Amniotic epithelial cell (primary cell): ENCODE measurements at places on chromosomes 12 and 14.

GRCh38 chr14:90489306-90489705, 92.5 kb downstream of the CALM1 start:
- no peak for DNase-seq

DNA sequence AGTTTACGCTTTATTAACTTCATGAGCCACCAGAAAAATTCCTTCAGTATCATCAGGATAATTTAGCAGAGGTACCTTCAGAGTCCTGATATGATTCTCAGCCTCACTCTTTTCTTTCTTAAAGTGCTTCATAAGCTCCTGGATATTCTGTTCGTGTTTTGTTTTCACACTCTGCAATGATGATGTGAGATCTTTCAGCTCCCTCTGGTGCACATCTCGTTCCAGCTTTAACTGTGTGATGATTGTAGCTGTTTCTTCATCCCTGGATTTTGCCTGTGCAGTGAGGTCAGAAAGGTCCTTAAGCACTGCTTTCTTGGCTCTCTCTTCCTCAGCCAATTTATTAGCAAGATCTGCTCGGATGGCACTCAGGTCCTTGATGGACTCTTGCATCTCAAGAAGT, 156.7 kb downstream of the CEP128 start:
- DNase-seq, result peak; percentile 65

DNA sequence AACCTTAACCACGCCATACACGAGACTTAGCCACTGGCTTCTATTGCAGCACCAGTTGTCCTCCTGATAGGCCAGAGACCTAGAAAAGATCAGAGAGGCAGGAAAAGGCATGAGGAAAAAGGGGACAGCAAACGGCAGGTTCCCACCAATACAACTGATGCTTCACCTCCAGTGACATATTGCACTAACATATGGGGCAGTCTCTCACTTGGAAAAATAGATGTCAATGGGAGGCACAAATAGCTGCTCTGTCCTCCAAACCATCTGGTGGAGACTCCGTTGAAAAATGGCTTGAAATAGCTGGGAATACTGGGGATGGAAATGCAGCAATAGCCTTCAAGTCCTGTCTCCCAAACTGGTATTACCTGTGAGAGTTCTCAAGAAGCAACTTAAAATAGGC, 20.3 kb downstream of the SLC8A3 start:
- no peak for DNase-seq

DNA sequence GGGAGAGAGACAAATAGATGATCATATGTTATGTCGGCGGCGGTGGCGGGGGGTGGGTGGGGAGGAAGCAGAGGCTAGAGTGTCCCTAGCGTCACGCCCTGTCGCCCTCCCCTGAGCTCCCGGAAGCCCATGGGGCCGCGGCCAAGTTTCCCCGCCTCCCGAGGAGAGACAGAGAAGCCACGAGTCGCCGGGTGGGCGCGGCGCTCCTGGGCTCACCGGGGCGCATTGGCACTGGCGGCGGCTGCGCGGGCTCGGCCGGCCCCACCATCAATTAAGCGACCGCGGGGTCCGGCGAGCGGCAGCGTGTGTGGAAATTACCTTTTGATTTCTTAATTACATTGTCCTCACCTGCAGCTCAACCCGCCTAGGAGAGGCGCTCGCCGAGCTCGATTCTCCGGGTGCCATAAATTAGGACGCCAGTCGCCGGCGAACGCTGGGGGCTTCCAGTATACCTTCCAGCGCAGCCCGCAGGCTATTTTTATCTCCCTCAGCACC, 119.9 kb upstream of the LHX5 start:
- no peak for DNase-seq

DNA sequence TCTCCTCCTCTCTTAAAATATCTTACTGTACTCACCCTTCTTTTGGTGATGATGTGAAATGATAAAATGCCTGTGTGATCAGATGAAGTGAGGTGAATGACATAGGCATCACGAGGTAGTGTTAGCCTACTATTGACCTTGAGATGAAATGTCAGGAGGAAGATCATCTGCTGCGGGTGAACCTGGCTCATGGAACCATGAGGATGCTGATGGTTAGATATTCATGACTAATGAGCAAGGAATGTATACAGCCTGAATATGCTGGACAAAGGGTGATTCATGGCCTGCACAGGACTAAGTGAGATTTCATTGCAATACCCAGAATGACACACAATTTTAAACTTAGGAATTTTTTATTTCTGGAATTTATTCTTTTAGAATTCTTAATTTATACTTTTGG, 89.6 kb downstream of the DAAM1 start:
- DNase-seq, result peak; percentile 93

DNA sequence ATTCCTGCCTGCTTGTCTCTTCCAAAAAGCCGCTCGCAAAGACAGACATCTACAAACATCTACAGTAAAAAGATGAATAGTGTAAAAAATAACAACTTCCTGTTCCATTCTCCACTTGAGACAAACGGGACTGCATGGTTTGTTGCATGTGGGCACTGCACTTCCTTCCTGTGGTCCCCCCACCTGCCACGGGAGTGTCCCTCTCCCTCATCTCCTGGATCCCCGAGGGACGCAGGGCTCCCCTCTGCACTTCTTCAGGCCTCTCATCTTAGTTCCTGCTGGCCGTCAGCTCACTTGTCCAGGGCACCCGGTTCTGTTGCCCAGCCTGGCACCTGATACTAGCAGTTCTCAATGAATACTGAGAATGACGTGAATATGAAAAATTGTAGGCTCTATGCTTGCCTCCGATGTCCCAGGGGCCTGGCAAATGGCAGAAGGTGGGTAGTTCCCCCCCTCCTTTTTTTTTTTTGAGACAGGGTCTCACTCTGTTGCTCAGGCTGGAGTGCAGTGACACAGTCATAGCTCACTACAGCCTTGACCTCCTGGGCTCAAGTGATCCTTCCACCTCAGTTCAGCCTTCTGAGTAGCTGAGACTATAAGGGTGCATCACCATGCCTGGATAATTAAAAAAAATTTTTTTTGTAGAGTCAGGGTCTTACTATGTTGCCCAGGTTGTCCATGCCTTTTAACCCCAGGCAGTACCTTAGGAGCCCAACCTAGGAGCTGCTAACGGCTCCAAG, 3.5 kb upstream of the KLC1 start:
- DNase-seq, result no peak

DNA sequence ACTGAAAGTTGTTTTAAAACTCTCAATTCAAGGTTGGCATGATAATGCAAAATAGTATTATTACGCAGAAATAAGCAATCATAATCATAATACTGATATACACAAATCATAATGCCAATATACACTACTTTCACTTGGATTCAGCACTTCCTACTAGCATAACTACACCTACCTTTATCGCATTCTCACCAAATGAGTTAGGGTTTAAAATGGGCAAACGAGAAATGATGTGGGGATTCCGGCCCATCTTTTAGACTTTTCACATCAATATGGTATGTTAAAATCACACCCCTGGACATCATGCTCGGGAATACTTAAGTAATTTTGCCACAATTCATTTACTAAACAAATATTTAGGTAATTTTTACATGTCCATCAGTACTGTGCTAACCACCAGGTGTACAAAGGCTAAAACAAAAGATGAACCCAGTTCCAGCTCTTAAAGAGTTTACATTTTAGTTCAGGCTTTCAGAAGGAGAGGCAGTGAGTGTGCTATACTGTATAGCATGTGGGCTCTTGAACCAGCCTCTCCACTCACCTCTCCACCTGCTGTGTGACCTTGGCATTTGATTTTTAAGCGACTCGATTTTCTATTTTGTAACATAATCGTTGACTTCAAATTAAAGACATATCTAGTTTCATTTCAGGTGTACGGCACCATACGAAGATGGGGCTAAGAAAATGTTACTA, 1.1 kb upstream of the USP15 start:
- DNase-seq, result peak; percentile 8
